ENCODE measurements at places on chromosomes 16 and 17.

- DNase-seq, result no peak
These were observed 9.6 kb downstream of the CALCOCO2 start for GRCh38 chr17:48840441-48840840.

DNA sequence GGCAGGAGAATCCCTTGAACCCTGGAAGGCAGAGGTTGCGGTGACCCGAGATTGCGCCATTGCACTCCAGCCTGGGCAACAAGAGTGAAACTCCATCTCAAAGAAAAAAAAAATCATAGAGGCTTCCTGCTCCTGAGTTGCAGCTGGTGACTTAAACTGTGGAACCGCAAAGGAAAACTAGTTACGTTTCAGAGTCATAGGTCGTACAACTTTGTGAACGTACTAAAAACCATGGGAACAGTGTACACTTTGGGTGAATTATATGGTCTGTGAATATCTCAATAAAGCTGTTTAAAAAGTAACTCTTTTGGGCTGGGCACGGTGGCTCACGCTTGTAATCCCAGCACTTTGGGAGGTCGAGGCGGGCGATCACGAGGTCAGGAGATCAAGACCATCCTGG lies 23.6 kb downstream of the SLC5A10 start:
- no peak for DNase-seq

DNA sequence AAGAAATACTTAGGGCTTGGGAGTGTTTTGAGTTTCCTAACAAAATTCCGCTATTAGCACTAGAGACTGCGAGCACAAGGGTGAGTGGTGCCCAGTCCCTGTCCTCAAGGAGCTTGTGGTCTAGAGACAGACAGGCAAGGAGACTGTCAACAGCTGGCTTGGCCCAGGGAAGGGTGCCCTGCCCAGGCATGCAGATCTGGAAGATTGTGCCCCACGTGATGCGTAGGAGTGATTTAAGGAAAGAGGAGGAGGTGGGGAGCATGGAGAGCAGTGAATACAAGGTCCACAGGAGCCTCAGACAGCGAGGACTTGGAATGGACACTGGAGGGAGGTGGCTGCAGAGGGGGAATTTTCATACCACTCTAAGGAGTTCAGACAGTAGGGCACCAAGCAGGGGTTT lies 25.0 kb downstream of the SCPEP1 start:
- DNase-seq, result no peak

GRCh38 chr17:57873261-57874057 lies 23.6 kb upstream of the MRPS23 start:
- no peak for DNase-seq

All from activated T-cell treated with anti-CD3 and anti-CD28 coated beads, Interleukin-2, amount 50 U/mL, for 72 hours (primary cell).